Pancreas (tissue), 10 donors: ENCODE measurements at places on chromosomes 11 and 22. TPM values are rescaled to one million over a fixed set of nuclear protein-coding genes. Genes with fewer than 3 reads are reported as not detected.

DNA sequence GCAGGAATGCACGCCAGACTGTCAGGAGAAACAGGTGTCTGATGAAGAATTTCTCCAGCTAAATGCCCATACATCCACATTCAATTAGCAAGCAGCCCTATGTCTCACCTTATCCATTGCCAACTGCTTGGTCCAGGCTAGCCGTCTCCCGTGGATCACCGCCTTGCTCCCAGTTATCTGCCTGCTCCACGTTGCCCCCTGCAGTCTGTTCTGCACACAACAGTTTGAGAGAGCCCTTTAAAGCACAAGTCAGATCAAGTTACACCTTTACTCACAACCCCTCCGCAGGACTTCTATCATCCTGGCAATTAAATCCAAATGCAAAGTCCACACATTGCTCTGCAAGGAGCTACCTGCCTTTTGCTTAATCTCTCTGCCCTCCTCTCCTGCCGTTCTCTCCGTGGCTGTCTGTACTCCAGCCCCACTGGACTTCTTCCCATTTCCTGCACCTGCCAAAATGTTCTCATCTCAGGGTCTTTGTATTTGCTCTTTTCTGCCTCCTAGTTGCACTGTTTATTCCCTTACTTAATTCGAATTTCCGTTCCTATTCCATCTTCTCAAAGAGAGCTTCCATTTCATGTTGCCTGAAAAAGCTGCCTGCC lies 185.3 kb upstream of the LARGE1 start:
- peak; percentile 36 for DNase-seq

GRCh38 chr11:129314371-129314770 lies 61.3 kb upstream of the BARX2 start:
- no peak for DNase-seq

The FIBIN gene
- total RNA-seq, result 1.1 TPM

The C11orf65 gene
- 0.56 TPM for total RNA-seq
